ENCODE measurements at places on chromosomes 7 and 10.

DNA sequence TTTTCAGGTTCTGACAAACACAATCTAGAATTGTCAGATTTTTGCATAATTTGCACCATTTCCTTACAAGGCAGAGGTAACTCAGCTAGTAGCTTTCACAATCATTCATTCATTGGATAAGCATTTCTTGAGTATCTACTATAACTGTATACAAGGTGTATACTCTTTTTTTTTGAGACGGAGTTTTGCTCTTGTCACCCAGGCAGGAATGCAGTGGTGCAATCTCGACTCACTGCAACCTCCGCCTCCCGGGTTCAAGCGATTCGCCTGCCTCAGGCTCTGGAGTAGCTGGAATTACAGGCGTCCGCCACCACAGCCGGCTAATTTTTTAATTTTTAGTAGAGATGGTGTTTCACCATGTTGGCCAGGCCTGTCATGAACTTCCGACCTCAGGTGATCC lies 16.2 kb upstream of the EXOC6 start:
- DNase-seq = no peak

GRCh38 chr10:33112831-33113455 lies 154.9 kb upstream of the ITGB1 start:
- no peak for DNase-seq

DNA sequence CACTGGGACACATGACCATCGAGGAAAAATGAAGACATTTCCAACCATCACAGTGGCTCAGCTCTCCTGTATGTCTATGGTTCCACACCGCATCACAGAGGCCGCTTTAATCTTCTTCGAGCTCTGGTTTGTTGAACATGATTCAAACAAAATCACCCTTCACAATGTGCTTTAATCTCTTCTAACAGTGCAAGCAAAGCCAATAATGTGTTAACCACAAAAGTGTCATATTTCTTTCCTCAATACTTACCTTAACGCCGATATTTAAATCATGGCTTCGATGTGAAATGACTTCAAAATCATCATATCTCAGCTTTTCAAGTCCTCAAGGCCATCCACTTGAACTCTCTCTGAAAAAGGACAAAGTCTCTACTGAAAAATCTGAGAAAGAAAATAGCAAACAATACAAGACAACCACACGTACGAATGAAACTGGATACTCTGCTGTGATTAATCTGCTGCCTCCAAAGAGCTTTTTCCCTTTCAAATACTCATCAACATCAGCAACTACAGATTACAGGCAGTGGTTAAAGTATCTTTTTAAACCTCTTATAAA lies 23.0 kb upstream of the SVIL start:
- no peak for DNase-seq

GRCh38 chr7:14487701-14488395 lies 414.7 kb downstream of the DGKB start:
- no peak for DNase-seq

- DNase-seq = no peak
Observed at GRCh38 chr7:17774716-17775288, 165.5 kb downstream of the SNX13 start.

- no peak for DNase-seq
Observed at GRCh38 chr7:139169816-139170215, 60.3 kb upstream of the ZC3HAV1 start.

GRCh38 chr10:75099952-75100763 lies 11.3 kb upstream of the SAMD8 start:
- peak; percentile 28 for DNase-seq

DNA sequence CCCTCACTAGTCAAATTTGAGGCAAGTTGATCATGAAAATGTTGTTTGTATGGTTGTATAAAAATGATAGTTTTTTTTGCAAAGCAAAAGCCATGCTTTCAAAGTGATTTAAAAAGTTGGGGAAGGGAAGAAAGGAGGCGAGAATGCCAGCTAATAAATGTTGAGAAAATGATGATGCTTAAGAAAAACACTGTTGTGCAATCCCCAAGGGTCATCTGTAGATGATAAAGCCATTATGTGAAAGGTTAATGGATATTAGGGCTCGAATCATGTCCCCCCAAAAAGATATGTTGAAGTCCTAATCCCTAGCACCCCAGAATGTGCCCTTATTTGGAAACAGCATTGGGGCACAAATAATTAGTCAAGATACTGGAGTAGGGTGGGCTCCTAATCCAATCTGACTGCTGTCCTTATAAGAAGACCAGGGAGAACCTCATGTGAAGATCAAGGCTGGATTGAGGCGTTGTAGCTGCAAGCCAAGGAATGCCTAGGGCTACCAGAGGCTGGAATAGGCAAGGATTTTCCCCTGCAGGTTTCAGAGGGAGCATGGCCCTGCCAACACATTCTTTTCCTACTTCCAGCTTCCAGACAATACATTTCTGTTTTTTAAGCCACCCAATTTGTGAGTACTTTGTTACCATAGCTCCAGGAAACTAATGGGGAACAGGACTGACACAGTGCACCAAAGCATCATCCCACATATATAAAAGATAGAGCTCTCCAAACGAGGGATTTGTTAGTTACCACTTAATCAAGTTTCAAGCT lies 35.4 kb upstream of the MKLN1 start:
- no peak for DNase-seq

DNA sequence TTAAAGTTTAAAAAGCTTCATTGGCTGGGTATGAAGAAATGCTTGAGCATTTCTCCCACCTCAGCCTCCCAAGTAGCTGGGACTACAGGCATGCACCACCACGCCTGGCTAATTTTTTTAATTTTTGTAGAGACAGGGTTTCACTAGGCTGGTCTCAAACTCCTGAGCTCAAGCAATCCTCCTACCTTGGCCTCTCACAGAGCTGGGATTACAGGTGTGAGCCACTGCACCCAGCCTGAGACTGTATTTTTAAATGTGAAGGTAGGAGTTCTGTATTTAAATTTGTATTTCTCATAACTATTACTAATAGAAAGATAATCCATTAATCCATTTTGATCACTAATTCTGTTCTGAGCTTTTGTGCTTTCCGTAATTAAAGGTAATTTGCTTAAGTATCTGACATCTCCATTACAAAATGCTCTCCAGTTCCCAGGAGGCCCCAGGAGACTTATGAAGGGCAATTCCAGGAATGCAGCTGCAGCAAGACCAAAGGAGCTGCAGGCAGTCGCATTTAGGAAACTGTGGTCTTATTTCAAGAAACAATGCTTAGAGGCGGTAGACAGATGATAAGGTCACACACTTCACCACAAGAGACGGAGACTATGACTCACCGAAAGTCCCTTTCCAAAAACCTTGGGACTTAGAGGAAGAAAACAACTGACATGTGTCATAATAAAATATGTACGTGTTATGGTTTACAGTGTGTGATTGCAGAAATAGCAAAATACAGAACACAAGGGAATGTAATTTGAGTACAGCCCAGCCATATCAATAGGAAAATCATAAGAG lies 23.3 kb downstream of the YAE1 start:
- peak; percentile 53 for DNase-seq

DNA sequence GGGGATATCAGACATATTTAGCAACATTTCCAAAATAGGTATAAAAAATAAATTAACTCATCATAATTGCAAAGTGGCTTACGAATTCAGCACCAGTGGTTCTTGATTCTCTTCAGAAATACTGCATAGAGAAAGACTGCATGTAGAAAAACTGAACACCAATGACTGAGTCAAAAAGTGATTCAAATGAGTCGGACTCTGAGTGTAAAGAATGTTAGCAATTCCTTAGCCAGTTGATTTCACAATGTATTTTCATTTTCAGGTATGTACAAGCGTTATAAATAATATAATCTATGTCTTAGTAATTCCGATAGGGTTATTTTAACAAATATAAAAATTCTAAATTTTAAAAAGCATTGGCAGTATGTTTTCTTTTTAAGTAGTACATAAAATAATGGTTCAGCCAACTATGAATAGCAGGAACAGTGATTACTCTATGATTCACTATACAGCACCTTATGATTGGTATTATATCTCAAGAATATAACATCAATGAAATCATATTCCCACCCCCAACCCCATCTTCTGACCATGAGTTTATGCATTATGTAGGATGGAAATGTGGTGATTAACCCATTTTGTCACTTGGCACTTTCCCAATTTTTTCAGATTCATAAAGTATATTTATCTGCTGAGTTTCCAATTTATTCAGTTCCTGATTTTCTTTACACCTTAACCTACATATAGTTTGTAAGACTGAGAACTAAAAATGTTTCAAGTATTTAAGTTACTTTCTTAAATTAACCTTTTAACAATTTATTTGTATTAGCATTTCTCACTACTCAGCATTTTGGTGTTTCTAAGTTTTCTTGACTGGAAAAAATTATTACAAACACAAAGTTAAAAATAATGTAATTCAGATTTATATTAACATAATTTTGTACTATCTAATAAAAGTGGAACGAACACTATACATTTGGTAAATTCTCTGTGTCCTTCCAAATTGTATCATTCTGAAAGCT lies 33.9 kb downstream of the DNAJC1 start:
- no peak for DNase-seq

DNA sequence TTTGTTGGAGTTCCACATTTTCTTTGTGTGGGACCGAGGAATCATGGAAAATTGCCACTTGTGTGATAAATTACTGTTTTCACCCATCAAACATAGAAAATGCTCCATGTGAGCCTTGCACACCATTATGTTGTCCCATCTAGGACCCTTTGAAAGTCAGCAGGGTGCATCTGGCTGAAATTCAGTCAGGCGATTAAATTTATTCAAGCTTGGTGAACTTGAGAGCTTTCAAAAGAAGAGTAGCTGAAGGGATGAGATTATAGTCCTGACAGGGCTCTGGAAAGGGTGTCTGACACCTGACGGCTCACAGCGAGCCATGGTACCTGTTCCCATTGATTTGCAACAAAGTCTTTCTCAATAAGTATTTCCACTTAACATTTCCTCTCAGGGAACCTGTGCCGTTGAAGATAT lies 399.7 kb upstream of the ETV1 start:
- no peak for DNase-seq

- DNase-seq = no peak
Observed at GRCh38 chr7:29255906-29256692, 61.5 kb downstream of the CHN2 start.

- no peak for DNase-seq
Observed at GRCh38 chr10:71776481-71776925, 3.2 kb upstream of the VSIR start.

DNA sequence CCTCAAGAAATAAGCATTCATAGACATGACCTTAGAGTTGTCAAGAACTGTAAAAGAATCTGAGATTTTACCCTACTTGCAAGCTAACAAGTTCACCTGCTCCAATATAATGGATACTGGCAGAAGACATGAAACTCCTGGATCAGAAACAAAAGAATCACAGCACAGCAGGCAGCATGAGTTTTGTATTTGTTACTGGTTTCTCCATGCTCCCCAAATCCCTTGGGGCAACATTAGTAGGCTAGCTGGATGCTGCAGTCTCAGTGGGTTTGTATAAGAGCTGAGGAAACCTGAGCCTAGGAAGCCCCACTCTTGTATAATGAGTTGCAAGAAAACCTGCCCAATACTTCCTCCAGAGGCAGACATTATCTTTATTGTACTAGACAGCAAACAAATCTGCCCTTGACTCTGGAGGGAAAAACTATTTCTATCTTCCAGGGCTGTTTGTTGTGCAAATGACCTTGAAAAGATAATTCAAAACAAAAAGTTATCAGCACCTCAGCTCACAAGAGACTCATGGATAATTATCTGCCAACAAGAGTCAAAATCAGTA lies 64.8 kb downstream of the ABLIM1 start:
- no peak for DNase-seq

DNA sequence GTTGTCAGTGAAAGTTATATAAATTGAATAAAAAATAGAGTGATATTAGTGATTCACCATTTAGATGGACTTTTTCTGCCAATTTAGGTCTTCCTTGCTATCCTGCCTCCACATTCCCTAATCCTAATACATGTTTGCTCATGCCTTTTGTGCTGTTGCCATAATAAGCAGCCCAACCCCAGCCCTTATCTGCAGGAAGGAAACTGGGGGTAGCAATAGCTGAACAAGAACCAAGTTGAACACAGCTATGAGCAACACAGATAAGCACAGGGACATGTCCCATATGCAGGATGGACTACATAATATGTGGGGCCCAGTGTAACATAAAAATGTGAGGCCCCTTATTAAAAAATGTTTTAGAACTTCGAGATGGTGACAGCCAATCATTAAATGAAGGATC lies 91.2 kb upstream of the AHR start:
- DNase-seq = no peak

DNA sequence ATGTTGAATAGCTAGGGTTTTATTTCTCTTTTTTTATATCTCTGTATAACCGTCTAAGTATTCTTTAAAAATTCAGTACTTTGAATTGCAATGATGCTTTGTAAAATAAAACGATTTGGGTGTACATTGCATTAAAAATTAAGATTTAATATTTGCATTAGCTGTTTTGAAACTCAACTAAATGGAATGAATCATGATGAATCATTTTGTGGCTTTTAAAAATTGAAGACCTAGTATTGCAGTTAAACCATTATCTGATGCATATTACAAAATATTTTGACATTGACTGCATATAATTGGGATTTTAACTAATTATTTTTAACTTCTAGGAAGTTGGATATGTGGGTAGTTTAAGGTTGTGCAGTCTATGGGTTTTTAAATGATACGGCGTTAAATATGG lies 314.0 kb downstream of the CDK14 start:
- DNase-seq = no peak

DNA sequence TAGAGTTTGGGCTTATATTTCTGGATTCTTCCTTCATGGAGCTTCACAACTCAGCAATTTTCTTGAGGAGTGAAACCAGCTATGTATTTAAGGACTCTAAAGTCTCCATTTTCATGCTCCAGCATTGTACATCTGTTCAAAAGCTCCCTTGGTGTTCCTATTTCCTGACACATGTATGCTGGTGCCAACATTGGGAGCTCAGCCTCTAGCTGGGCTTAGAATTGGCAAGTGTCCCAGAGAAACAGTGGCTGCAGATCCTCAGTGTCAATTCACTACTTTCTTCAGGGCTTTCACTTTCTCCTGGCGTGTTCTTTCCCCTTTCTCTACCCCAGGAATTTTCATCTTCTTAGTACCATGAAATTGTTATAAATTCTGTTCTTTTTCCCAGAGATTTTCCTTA lies 103.1 kb downstream of the ZNF467 start:
- peak; percentile 28 for DNase-seq

DNA sequence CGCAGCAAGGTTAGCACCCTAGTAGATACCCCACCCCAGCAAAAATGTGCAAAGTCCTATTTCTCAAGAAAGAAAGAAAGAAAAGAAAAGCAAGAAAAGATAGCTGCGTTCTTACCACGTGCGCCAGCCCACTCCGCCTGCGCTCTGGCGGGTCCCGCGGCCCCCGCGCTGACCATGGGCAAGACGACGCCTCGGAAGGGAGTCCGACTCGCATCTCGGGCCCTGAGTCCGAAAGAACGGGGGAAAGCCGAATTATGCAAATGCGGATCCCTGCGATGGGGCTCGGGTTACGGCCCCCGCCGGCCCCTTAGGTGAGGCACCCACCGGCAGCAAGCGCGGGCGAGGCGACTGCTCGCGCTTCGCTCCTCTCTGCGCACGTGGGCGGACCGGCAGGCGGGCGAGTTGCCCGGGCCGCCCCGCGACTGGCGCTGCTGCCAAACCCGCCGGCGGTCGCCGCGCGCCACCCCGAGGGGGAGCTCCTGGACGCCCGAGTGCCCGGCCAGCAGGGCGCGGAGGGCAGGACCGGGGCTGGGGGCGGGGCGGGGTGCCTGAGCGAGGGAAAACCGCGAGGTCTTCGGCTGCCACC lies 2.4 kb upstream of the EGR2 start:
- DNase-seq = no peak

Data from GM04504 (cell line).